ENCODE measurements at places on chromosomes 2 and 18.

- no peak for DNase-seq
These were observed 93.7 kb downstream of the TMEM17 start for GRCh38 chr2:62412347-62412742.

GRCh38 chr2:96409820-96410164 lies 74.2 kb downstream of the NCAPH start:
- DNase-seq = no peak

- DNase-seq = no peak
These were observed 845 bp upstream of the MYCN start for GRCh38 chr2:15939556-15939853.

GRCh38 chr18:25842665-25843064 lies 247.7 kb downstream of the SS18 start:
- DNase-seq = no peak

- DNase-seq = no peak
These were observed 19.7 kb upstream of the TNFAIP6 start for GRCh38 chr2:151337643-151338042.

DNA sequence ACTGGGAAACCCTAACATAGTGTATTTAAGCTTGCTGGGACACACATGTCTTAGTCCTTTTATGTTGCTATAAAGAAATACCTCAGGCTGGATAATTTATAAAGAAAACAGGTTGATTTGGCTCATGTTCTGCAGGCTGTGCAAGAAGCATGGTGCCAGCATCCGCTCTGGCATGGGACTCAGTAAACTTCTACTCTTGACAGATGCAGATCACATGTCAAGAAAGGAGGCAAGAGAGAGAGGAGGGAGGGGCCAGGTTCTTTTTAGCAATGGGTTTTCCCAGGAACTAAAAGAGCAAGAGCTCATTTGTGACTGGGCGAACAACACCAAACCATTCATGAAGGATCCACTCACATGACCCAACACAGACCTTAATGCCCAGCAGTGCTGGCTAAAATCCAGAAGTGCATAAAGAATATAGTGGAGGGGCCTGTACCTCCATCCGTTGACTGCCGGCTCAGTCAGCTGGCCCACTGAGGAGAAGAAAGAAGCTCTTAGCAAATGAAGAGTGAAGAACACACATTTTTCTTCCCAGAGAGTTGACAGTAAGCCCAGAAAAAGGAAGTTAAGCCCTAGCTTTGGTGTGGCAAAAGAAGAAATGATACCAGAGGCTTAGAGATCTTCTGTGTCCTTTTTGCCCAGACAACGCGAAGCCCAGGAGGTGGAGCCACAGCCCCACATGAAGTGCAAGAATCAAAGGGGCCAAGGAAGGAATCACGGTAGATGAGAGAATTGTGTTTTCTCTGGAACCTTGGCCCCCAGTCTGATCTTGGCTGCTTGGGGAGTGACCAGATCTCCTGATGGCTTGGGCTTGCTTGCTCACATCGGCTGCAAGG lies 183.5 kb upstream of the FAM98A start:
- no peak for DNase-seq

DNA sequence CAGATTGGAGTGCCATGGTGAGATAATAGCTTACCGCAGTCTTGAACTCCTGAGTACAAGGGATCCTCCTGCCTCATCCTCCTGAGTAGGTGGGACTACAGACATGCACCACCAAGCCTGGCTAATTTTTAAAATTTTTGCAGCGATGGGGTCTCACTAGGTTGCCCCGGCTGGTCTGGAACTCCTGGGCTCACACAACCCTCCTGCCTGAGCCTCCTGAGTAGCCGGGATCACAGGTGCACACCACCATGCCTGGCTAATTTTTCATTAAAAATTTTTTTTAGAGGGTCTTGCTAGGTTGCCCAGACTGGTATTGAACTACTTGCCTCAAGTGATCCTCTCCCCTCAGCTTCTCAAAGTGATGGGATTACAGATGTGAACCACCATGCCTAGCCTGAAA lies 27.8 kb downstream of the RAB31 start:
- DNase-seq = no peak

GRCh38 chr2:128178650-128179460 lies 87.9 kb downstream of the UGGT1 start:
- DNase-seq = no peak

All from stimulated activated CD8-positive, alpha-beta memory T cell treated with anti-CD3 and anti-CD28 coated beads, Interleukin-15, amount 100 ng/mL, for 24 hours (primary cell).